ENCODE measurements at places on chromosomes 5 and 9. TPM values are rescaled to one million over a fixed set of nuclear protein-coding genes. Genes with fewer than 3 reads are reported as not detected.

GRCh38 chr9:128689293-128689774 lies 312 bp downstream of the SET start:
- peak; percentile 78 for DNase-seq

Gene ARHGEF37
- polyA plus RNA-seq, result 4.8 TPM

DNA sequence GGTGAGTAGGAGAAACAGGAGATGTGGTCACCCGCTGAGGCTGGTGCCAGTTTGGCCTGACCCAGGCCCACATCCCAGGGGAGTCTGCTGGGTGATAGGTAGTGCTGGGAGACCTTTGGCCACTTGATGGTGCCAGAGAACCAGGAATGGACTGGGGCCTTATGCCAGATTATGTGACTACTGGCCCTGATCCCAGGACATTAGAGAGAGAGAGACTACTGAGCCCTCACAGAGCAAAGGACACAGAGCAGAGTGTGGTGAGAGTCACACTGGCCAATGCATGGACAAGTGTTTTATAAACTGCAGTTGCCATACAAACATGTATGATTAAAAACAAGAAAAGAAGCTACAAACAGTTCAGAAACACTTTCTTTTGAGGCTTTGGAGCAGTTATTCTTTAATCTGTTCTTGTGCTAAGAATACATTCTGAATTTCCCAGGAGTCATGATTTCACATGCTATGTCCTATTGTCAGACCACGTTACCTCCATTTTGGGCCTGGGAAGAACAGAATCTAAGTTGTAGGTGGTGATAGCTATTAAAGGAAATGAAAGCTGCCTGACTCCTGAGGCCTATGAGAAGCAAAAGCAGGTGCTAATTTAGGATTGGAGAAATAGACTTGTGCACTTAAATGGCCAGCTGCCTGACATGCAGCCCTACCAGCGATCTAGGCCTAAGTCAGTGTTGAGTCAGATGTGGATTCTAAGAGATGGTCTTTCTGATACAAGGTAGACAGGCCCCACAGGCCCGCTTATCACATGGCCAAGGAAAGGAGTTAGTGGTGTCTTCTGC lies 32.6 kb upstream of the TMOD1 start:
- peak; percentile 92 for DNase-seq

Gene PCDHGA11
- not detected for polyA plus RNA-seq

GRCh38 chr5:10338686-10339057 lies 14.8 kb upstream of the MARCHF6 start:
- DNase-seq, result no peak

- no peak for DNase-seq
These were observed 31.5 kb downstream of the OTULIN start for GRCh38 chr5:14696057-14696456.

- DNase-seq, result no peak
These were observed 113.8 kb upstream of the PUM3 start for GRCh38 chr9:2957656-2958200.

GRCh38 chr9:129281506-129282145 lies 103.6 kb upstream of the IER5L start:
- DNase-seq, result peak; percentile 58

Gene PCDHGB5
- polyA plus RNA-seq, result 0.23 TPM

Gene SLC22A4
- polyA plus RNA-seq, result 0.58 TPM

- DNase-seq, result no peak
These were observed 22.6 kb upstream of the MAMDC2 start for GRCh38 chr9:70020991-70021571.

Gene HRCT1
- polyA plus RNA-seq, result 88.5 TPM

DNA sequence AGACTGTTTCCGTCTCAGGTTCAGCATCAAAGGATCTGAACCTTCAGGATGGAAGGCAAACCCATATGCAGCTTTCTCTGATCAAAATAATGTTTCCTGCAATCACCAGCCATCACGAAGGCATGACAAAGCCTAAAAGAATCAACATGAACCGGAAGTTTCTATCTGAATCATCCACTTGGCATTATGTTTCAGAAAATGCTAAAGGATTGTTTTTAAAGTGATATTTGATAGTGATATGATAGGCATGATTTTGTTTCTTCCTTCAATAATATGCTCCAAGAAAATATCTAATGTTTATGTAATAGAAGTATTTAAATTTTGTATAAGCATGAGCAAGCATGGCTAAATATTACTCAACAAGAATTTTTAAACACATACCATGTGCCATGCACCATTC lies 219.6 kb downstream of the PLK2 start:
- DNase-seq, result no peak

Gene SV2C
- not detected for polyA plus RNA-seq

DNA sequence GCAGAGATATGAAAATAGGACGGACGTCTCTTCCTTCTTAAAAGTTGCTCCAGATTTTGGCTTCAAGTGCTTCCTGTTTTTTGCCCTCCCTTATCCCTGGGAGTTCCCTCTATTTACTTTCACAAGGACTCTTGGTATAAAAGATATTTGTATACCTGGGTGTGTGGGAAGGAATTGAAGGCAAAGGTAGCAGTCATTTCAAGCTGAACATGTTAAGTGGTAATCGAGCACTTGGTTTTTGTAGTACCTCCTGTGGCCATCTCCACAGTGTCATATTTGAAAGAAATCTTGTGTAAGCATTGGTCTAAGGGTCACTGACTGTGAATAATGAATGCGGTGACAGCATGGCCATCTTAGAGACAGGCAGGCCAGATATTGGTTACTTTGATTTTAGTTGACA lies 593.6 kb downstream of the MTRR start:
- no peak for DNase-seq

Gene TMEM215
- polyA plus RNA-seq, result not detected

Gene SAXO1
- not detected for polyA plus RNA-seq

Gene KIF4B
- not detected for polyA plus RNA-seq

GRCh38 chr9:15369238-15369637 lies 53.4 kb upstream of the SNAPC3 start:
- DNase-seq, result no peak

- peak; percentile 67 for DNase-seq
These were observed 109.1 kb downstream of the SUSD1 start for GRCh38 chr9:112065806-112066606.

DNA sequence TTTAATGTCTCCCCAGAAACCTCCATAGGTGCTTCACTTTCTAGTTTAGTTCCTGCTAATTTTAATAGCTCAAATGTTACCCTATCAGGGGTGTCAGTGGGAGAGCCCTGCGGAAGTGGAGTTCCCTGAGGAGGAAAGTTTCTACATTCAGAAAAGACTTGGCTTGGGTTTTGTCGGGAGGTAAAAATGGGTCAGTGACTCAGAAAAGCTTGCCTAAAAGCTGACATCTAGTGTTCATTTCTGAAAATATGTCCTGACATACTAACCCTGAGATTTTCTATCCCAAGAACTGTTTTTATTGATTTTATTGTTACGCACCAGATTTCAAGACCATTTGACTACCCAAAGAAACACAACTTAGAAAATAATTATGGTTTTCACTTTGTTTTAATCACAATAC lies 40.9 kb upstream of the GLDC start:
- DNase-seq, result no peak

Gene TMEM250
- polyA plus RNA-seq, result 25.4 TPM

- DNase-seq, result no peak
These were observed 586.4 kb downstream of the ACTL7B start for GRCh38 chr9:108269371-108269770.

GRCh38 chr9:97938081-97938644 lies at the start of gene HEMGN:
Gene HEMGN (minus strand): TSS chr9:97938172. CDS start chr9:97938136, 36 bp downstream.
- DNase-seq, result no peak

DNA sequence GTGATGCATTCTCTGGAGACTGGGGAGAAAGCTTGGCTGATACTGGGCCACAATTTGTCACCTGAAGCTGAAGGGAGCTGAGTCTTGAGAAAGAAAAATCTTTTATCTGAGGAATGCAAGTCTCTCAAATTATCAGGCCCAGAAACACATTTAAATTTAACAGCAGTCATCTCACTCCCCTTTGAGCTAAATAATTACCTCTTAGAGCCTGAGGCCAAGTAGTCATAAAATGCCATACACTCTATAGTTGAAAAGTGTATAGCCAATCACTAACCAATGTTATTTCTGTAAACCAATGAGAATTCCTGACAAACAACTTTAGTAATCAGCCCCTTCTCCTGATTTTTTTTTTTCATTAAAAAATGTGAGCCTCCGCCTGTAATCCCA lies 32.7 kb upstream of the DAPK1 start:
- no peak for DNase-seq

Gene TMC1
- 0.51 TPM for polyA plus RNA-seq

DNA sequence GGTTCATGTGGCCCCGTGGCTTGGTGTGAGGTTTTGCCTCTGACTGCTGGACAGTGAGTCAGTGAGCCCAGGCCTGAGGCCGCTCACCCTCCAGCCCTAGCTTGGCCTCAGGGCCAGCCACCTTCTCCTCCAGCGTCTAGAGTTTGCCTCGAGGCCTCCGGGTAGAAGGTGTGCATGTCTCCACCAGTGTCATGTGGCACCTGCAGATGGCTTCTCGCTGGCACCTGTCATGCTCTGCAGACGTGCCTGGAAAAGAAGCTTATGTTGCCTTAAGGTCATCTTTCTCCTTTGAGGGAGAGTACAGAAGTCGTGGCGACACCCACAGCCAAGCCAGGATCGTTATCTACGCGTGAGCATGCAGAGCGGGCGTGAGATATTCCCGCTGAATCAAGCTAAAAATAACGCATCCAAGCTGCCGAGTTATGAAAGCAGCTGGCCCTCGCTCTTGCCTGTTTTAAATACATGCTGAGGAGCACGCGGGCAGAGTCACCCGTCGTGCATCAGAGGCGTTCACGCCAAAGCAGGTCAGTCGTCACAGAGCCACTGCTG lies 79.7 kb upstream of the FCN2 start:
- DNase-seq, result no peak

Gene GARNL3
- 0.92 TPM for polyA plus RNA-seq

Gene GFI1B
- 0.87 TPM for polyA plus RNA-seq

GRCh38 chr9:114687034-114687433 lies 5.0 kb upstream of the TEX48 start:
- DNase-seq, result no peak

DNA sequence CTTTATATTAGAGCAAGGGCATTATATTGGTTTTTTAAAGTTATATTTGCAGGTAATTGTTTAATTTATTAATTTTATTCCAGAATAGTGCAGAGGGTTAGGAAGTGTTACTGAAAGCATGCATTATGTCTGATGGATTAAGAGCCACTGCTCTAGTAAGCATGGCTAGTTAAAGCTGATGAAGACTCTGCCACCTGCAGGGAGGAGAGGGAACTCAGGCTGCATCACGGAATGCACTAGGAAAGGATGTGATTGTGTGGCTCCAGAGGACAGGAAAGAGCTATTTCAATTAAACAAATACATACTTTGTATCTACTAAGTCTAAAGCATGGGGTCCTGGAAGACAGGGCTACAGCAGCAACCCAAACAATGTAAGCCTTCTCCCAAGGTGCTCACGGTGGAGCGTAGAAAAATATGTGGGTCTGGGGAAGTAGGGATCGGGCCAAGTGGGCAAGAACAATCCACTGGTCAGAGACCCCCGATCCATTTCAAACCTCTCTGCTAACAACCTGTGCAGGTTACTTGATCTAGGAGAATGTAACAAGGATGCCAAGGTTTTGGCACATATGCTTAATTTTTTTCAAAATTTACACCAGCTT lies 15.3 kb upstream of the GRXCR2 start:
- DNase-seq, result no peak

- DNase-seq, result no peak
These were observed 36.7 kb upstream of the CCDC112 start for GRCh38 chr5:115333164-115333563.

Data from sigmoid colon (tissue), 7 donors.